Frontal cortex (tissue), 4 donors: ENCODE measurements at places on chromosomes 3 and 15. TPM values are rescaled to one million over a fixed set of nuclear protein-coding genes. Genes with fewer than 3 reads are reported as not detected.

The KNL1 gene
- total RNA-seq: 6.5 TPM

The TPRG1 gene
- 1.2 TPM for total RNA-seq

The C3orf20 gene
- total RNA-seq: not detected

GRCh38 chr3:147616998-147617619 lies 207.9 kb downstream of the ZIC1 start:
- DNase-seq: no peak

- no peak for DNase-seq
Observed at GRCh38 chr3:139537795-139538621, 1.5 kb downstream of the RBP1 start.

DNA sequence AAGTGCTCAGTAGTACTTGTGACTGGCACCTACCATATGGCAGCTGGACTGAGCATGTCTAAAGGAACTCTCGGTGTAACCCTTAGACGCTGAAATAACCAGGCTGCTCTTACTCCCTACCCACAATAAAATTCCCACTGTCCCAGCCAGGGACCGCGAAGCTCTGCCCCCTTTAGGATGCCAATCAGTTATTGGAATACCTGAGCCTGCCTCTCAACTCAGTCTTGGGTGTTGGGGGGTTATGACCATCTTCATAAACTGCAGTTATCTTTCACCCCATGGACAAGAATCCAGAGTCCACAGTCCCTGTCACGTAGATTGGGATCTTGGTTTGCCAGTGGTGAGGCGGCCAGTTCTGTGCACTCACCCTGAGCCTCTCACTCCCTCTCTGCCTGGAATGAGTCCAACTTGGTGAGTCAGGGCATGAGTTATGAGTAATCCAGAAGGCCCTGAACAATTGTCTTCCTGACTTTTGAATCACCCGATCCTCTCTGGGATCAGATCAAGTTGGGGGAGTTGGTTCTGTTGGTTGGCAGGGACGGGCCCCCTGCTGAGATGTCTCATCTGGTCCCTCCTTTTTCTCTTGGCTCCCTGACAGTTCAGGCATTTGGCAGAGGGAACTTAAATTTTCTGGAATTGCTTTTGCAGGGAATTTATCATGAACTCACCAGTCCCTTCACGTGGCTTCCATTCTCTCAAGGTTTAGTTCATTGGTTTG lies 120.1 kb upstream of the UBE2E1 start:
- peak; percentile 33 for DNase-seq

- no peak for DNase-seq
Observed at GRCh38 chr3:179227349-179227748, 23.6 kb downstream of the KCNMB3 start.

GRCh38 chr15:74988007-74988800 lies 7.2 kb upstream of the SCAMP5 start:
- no peak for DNase-seq

- DNase-seq: no peak
Observed at GRCh38 chr3:141030296-141030695, 20.9 kb upstream of the SPSB4 start.

GRCh38 chr15:67835297-67836133 lies 4.3 kb downstream of the RNU6-1 start:
- no peak for DNase-seq

- DNase-seq: no peak
Observed at GRCh38 chr3:131324923-131325322, 56.7 kb upstream of the NUDT16 start.
